Tibial artery (tissue), 4 donors: ENCODE measurements at places on chromosomes 6 and 20.

- no peak for DNase-seq
Measured at GRCh38 chr6:2674857-2675256, 75.9 kb downstream of the MYLK4 start.

DNA sequence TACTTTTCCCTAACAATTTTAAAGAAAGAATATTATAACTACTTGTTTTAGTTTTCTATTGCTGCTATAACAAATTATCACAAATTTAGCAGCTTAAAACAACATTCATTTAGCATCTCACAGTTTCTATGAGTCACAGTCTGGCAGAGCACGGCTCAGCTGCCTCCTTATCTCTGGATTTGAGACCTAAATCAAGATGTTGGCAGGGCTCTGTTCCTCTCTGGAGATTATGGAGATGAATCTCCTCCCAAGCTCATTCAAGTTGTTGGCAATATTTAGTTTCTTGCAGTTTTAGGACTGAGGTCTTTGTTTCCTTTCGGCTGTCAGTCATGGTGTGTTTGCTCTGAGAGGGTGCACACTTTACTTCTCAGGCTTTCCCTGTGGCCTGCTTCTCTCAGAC lies 1065.8 kb upstream of the EYS start:
- DNase-seq = peak; percentile 35

- DNase-seq = peak; percentile 15
Measured at GRCh38 chr6:170032197-170032596, 258.7 kb downstream of the DLL1 start.

DNA sequence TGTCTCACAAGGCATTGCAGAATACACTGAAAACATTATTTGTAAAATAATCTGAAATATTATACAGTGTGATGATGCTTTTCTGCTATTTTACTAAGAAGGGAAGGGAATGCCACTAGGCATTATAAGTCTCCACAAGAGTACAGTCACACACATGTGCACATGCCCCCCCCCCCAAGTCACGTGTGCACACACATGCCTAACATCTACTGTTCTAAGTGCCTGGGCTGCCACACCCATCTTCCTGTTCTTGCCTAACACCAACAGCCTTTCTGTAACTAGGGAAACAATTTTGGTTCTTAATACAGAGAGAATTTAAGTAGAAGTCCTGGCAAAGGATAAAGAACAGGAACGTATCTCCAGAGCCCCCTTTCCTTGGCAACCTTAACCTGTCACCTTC lies 58.2 kb upstream of the BCLAF1 start:
- DNase-seq = peak; percentile 77

DNA sequence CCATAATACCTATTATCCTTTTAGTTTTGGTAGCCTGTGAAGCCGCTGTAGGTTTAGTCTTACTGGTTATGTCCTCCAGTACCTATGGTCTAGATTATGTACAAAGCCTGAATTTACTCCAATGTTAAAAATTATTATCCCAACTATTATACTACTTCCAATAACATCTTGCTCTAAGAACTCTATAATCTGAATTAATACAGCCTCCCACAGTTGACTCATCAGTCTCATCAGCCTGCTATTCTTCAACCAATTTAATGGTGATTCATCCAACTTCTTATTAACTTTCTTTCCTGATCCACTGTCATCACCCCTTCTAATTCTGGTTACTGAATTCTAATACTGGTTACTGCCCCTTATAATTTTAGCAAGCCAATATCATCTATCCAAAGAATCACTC lies 370.3 kb upstream of the OPRM1 start:
- no peak for DNase-seq

- DNase-seq = no peak
Measured at GRCh38 chr6:170314983-170315382, 8.4 kb downstream of the FAM120B start.

GRCh38 chr6:56399250-56399671 lies 151.9 kb upstream of the COL21A1 start:
- DNase-seq = no peak

GRCh38 chr6:69097948-69098347 lies 462.9 kb downstream of the ADGRB3 start:
- DNase-seq = no peak

DNA sequence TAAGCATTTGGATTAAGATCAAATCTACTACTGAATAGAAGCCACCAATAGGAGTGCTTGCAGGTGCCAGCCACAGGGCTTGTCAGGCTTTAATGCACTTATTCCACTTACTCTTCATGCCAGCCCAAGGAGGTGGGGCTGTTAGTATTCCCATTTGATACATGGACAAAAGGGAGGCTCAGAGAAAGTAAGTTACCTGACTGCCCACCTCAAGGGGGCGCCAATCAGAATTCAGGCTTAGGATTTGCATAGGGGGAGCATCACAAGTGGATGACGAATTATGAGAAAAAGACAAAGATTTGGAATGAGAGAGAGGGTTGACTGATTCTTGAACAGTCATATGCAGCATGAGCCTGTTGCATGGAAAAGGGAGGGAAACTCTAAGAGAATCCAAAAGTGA lies 188.4 kb upstream of the TSHZ2 start:
- DNase-seq = no peak

- DNase-seq = no peak
Measured at GRCh38 chr6:84516154-84516553, 248.2 kb downstream of the TBX18 start.

DNA sequence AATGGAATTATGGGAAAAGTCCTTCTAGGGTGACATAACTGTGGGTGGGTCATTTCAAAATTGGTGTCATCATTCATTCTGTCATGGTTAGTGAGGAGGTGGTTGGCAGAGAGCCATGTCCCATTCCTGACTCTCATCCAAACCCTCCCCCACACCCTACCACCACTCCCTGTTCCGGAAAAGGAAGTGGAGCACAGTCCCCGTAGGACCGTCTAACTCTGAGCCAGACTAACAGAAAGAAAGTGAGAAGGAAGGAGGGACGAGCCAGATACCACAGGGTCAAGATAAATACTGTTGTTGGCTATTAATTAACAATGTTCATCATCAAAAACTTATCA lies 4.8 kb downstream of the TRIM10 start:
- peak; percentile 54 for DNase-seq

DNA sequence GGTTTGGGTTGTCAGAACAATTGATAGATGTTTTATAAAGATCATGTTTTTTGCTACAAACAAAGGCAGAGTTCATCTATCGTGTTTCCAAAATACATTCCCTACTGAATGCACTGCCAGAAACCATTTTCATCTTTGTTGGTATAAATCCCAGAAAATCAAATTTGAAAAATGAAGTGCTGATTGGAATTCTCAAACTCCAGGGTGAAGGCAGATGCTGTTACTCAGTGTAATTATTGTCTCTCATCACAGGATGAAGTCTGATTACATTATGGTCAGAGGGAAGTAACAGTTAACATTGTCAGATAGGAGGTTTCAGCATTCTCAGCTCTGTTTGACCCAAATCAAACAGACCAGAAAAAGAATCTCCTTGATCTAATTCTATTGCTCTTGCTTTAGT lies 198.4 kb upstream of the KCNK16 start:
- no peak for DNase-seq

DNA sequence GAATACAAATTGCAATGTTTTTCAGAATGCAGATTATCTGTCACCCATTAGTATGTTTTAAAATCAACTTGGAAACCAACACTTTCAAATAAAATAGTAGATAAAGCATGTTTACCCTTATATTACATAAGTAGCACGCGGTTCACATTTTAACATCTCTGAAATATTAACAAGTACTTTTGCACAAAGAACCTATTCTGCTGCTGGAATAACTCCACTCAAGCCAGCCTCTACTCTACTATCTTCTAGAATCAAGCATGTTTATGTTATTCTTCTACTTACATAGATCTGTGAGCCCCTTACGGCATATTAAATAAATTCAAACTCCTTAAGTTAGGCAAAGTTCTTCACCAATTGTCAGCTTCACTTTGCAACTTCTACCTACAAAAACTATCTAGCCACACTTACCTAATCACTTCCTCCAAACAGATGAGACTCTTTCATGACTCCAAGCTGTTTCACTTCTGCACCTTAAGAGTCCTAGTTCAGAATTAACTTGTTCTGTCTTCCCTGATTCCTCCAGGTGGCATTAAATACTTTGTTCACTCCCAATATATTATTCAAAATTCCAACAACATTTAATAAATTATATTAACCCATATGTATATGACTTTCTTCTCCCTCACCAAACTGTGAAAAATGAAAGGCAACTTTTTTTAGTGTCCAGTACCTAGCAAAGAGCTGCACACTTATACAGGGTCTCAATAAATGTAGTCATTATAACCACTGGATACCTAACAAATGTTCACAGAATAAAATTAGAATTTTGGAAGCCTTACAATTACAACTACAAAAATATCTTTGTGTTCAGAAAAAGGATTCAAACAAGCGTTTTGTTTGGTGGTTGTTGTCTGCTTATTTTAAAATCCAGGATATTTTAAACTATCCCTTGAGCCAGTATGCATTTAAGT lies 12.1 kb downstream of the CEP85L start:
- DNase-seq = no peak

DNA sequence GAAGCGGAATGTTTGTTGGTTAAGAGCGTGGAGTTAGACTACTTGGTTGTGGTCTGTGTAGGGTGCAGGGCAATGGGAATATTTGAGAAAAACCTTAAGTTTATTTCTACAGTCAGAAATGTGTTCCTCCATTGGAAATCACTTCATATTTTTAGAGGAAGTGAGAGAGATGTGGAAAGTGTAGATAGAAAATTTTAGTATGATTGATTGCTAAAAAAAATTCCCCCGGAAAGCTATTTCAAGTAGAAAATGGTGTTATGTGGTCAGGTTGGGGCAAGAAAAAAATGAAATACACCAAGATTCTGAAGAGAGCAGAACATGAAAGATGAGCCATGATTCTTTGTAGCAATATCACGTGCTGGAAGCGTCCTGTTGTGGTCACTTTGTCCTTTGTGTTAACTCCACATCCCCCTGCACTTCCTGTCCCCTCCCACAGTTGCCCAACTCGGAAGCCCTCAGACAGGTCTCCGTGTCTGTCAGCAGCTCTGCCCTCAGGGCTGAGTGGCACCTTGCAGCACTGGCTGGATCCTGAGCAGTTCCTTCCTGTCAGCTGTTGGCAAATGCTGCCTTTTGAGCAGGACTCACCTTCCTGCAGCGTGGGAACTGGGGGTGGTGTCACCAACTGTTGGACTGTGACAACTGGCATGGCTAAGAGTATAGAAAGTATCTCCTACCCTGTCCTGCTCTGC lies 137.5 kb upstream of the SLC24A3 start:
- DNase-seq = no peak

DNA sequence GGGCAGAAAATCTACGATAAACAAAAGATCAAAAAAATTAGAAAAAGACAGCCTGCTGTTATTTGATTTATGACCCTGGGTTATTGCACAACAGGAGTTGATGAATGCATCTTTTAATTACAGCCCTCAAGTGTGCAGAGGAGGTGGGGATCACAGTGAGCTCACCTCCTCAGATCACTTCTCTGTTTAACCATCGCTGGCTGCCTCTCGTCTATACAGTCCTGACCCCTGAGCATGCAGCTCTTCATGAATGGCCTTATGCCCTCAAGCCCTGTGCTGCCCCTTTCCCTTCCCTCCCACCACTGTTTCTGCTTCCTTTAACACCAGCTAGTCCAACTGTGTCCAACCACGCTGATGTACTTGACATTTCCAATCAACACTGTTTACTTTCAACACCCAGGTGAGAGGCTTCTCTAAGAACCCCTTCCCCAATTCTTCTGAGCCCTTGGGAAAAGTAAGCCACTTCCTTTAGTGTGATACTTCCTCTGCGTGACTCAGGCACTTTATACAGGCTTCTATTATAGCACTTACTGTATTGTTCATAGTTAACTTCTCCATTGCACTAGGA lies 60.6 kb upstream of the RIPOR2 start:
- no peak for DNase-seq

- DNase-seq = no peak
Measured at GRCh38 chr6:111714416-111715270, 109.0 kb upstream of the TRAF3IP2 start.

- no peak for DNase-seq
Measured at GRCh38 chr20:4904127-4904860, 97.0 kb downstream of the SLC23A2 start.

DNA sequence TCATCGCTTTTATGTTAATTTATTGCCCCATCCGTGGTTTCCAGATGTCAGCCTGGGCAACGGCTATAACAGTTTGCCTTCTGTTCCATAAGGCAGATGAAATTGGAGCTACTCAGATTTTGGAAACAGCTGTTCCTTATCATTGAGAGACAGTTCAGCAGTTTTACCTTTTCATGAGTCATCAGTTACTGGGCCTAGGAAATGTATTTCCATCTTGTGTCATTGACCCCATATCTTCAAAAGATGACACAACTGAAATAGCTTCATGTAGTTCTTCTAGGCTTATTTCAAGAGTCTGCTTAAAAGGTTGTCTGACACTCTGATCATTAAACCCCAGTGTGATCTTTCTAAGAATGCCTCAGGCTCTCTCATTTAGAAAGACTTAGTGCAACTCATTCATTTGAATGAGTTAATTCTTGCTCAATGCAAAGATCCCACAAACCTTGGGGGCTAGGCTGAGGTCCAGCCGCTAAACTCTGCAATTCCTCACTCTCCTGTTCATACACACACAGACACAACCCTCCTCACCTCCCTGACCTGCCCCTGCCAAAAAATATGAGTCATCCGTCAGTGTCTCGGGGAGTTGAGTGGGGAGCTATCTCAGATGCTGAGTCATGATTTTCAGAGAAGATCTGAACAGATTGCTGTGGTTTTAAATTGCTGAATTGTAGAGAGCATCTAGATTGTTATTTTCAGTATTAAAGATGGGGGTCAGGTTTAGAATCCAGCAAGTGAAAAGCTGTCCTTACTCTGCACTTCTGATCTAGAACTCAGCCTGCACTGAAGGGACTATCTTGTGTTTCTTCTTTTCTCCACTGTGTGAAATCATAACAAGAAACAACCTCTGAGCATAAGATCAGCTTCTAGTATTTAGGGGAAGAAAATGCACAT lies 61.8 kb downstream of the RPP40 start:
- no peak for DNase-seq

GRCh38 chr6:37982317-37982716 lies 162.8 kb downstream of the ZFAND3 start:
- no peak for DNase-seq

- DNase-seq = no peak
Measured at GRCh38 chr20:51210084-51210483, 187.2 kb upstream of the KCNG1 start.

GRCh38 chr6:125340175-125340835 lies 38.5 kb upstream of the HDDC2 start:
- no peak for DNase-seq

DNA sequence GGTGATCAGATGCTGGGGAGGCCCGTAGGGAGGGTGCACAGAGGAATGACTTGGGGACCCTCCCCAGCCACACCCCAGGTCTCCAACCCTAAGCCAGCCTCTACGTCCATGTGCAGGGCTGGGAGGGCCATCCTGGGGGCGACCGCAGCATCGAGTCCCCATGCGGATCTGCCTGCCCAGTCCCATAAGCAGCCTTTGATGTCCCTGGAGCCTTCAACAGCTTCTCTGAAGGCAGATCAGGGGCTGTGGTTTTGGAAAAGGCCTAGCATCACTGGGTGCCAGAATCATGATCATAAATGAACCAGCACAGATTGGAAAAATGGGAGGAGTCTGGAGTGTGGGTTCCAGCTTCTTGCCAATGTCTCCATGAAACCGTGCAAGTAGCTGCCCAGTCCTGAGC lies 22.9 kb downstream of the TOX2 start:
- DNase-seq = no peak
